ENCODE measurements at places on chromosomes 3 and 15.

DNA sequence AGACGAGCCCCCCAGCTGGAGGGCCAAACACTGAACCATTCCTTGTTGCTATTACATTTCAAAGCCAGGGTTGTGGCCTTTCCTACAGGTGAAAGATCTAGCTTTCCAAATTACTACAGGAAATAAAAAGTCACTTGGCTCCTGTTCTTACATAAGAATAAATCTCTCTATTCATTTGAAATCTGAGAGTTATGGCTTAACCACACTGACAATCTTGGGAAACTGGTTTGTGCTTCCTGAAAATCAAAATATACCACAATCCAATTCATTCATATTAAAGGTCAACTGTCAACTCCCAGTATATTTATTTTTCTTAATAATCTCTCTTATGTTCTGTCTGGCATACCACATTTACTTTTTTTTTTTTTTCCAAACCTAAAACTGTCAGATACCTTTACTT, 103.7 kb upstream of the LMOD3 start:
- DNase-seq: no peak

DNA sequence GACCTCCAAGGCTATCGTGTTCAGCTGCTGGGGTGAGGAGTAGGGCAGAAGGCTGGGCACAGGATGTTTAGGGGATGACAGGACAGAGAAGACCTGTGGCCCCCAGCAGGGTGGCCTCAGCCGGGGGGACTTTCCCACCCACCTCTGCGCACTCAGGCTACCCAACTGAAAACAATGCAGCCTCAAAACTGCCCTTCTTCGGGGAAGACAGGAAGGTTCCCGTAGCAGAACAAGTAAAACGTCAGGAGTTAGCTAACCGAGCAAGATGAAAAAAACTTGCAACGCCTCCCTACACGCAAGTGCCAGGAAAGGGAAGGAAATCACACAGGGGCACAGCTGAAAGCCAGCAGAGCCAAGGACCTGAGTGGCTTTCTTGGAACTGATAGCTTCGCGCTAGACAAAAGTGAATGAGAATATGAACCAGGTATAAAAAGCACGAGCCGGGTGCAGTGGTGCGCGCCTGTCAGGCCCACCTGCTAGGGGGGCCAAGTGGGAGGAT, 38.4 kb upstream of the FURIN start:
- DNase-seq: no peak

DNA sequence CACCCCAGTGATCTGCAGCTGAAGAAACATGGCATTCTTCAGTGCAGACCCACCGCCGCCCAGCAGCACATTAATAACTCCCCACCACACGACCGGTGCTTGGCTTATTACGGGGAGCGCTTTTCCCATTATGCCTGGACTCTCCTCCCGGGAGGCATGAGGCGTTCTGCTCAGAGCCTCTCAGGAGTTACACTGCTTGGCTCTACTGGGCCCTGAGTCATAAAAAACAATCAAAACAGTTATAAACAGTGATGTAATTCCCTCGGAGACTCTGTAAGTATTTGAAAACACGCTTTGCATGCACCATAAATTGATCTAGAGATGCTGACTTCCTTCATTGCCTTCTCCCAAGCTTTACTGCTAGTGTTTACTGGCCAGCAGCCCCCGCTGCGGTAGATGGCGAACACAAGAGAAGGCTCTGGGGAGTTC, 77.1 kb upstream of the SNRPA1 start:
- DNase-seq: no peak

- no peak for DNase-seq
Measured at GRCh38 chr3:134075846-134076245, 46.1 kb upstream of the SLCO2A1 start.

- DNase-seq: no peak
Measured at GRCh38 chr3:159798951-159799350, 189.7 kb upstream of the IL12A start.

GRCh38 chr3:195709676-195710085, 11.1 kb upstream of the MUC20 start:
- DNase-seq: no peak

DNA sequence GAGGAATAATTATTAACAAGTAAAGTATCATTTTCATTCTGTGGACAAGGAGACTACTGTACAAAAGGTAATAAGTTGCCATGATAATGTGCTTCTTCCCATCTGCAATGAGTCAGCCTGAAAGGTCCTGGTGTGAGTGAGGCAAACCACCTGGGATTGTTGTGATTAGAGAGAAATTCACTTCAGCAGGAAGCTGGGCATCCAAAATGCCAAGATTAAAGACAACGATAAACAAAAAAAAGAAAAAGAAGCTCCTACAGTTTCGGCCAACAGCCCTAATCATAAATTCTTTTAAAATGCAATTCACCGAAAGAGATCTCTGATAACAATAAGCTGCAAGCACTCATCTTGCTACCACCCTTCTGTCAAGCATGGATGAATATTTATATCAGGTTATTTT, 507.8 kb downstream of the TUSC7 start:
- no peak for DNase-seq

DNA sequence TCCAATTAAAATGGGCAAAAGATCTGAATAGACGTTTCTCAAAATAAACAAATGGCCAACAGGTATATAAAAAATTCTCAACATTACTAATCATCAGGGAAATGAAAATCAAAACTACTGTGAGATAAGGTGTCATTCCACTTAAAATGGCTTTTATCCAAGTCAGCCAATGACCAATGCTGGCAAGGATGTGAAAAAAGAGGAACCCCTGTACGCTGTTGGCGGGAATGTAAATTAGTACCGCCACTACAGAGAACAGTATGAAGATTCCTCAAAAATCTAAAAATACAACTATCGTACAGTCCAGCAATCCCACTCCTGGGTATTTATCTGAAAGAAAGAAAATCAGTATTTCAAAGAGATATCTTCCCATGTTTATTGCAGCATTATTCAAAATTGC, 176.9 kb upstream of the STT3B start:
- DNase-seq: no peak

DNA sequence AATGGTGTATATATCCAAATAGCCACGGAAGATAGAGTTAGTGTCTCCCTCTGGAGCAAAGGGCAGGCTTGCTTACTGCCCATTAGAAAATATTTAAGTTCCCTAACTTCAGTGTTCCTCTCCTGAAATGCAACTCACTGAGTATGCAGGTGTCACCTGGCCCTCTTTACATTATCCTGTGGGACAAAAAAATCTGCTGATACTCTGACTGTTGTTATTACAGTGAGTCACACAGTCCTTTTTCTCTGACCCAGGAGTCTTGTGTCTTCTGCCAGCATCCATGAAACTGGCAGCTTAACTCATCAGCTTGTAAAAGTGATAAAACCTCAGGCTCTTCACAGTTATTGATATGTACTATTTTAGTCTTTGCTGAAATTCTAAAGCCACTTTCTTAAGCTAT, 42.2 kb upstream of the RASGRF1 start:
- DNase-seq: no peak

DNA sequence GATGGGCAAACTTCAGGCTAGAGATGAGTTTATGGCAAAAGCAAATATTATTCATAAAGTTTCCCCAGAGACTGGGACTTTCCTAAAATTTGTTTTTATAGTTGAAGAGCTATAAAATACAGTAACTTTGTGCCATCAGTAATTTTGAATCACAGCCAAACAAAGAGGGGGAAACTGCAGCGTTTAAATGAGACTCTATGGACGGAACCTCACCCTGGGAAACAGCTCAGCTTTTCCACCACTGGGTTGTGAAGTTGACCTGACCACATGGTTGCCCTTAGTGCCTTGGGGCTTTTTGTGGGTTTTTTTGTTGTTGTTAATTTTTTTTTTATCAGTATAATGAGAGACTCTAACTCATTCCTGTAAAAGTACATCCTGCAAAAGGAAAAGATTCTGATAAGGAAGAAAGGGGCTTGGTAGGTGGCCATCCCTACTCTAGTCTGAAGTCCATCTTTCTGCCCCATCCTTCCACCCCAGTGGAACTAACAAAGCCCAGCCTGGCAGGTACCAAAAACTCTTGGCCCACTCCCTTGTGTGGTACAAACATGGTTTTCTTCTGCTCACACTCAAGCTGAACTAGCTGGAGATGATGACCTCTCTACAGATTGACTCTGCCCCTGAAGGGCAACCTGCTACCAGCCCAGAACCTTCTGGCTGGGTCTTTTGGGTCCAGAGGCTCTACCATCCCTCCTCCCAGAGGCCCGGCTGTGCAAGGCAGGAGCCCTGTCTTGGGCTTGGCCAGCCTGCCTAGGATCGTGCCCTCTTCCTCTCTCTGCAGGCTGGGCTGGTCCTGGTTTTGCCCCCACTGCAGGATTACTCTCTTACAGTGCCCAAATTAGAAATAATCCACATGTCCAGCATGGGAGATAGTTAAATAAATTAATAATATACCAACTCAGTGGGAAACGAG, 41.2 kb downstream of the RLBP1 start:
- no peak for DNase-seq

DNA sequence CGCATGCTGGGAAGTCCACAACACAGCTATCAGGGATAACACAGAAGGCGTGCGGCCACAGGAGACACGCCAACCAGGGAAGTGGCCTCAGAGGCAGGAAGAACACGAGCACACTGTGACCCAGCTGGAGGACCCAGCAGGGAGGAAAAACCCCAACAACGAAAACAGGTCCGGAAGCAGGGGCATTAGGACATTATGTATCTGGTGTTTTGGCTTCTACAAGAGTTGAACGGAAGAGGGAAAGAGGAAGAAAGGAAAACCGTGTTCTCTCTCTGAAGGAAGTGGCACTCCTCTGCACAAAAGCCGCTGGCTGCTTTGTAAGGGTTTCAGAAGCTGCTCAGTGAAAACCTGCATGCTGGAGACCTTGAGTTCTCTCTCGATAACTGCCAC, 61.8 kb downstream of the HACD2 start:
- no peak for DNase-seq

- DNase-seq: peak; percentile 56
Measured at GRCh38 chr3:102454181-102454580, 19.4 kb downstream of the ZPLD1 start.

- no peak for DNase-seq
Measured at GRCh38 chr3:8143186-8143585, 358.4 kb upstream of the LMCD1 start.

DNA sequence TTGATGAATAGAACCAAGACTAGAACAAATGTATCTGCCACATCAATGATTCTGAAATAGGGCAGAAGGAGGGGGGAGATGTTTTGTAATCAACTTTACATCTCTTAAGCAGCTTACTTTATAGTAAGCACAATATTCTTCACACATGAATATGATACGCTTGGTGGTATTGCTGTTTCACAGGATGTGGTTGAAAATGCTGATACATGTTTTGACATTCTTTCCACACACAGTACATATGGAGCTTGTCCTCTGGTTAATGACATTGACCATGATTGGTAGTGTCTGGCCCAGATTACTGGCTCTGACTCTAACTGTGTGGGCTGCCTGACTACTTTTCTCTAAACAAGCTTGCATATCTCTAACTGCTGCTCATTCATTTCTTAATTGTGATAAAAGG, 168.9 kb downstream of the KLHL25 start:
- no peak for DNase-seq

GRCh38 chr3:122589297-122589696, 11.8 kb downstream of the PARP15 start:
- no peak for DNase-seq

GRCh38 chr3:128366136-128366535, 100.6 kb downstream of the DNAJB8 start:
- no peak for DNase-seq

GRCh38 chr3:45412763-45413162, 24.4 kb downstream of the LARS2 start:
- DNase-seq: no peak

DNA sequence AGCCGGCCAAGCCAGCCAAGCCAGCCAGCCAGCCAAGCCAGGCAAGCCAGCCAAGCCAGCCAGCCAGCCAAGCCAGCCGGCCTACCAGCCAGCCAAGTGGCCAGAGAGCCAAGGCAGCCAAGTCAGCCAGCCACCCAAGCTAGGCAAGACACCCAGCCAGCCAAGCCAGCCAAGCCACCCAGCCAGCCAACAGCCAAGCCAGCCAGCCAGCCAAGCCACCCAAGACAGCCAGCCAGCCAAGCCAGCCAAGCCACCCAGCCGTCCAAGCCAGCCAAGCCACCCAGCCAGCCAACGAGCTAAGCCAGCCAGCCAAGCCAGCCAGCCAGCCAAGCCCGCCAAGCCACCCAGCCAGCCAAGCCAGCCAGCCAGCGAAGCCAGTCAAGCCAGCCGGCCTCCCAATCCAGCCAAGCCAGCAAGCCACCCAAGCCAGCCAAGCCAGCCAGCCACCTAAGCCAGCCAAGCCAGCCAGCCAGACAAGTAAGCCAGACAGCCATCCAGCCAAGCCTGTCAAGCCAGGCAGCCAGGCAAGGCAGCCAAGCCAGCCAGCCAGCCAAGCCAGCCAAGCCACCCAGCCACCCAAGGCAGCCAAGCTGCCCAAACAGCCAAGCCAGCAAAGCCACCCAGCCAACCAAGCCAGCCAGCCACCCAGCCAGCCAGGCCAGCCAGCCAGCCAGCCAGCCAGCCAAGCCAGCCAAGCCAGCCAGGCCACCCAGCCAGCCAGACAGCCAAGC, 200.5 kb downstream of the GOLGA6L6 start:
- DNase-seq: no peak

- no peak for DNase-seq
Measured at GRCh38 chr3:126459111-126459762, 16.5 kb downstream of the ZXDC start.

DNA sequence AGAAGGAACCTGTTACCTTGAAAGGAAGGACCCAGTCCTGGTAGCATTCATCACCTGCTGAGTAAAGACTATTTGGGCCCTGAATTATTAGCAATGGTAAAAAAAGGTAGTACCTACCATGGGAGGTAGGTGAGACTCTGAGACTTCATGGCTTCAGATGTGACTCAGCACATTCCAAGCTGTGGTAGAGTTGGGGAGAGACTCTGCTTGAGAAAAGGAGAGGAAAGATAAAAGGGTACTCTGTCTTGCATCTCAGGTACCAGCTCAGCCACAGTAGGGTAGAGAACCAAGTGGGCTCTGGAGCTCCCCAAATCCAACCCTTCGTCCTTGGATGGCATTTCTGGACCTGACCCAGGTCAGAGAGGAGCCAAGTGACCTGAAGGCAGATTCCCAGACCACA, 430.4 kb downstream of the TBL1XR1 start:
- DNase-seq: no peak

DNA sequence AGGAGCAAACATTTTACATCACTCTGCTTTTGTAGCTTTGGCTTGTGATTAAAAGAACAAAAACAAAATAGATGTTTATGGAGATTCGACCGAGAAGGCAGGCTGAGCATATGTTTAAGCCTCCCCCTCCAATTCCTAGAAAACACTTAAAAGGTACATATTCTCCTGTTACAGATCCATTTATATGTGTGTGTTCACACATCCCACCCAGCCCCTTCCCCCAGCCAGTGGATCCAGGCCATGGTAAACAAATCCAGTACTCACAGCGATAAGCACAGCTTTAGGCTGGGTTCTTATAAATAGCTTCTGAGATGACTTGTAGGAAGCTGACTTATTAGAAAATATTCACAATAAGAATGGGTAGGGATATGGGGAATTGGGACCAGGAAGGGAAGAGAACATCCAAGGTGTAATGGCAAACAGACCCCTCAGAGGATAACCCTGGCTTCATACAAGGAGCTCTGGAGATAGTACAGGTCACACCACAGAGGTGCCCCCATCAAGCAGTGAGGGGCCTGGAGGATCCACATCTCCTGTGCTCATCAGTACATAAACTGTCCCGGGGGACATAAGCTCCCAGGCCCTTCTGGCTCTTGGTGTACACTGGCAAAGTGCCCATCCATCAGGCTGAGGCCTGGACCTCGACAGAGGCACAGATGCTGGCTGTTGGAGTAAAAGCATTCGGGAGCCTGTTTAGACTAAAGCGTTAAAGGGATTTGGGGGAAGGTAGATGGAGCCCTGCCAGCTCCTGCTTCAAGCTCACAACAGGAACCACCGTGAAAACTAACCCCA, 70.0 kb upstream of the UBE2E1 start:
- no peak for DNase-seq

- no peak for DNase-seq
Measured at GRCh38 chr3:162933656-162934055, 1437.0 kb downstream of the OTOL1 start.

All from NCI-H1436 treated with DMSO at 0.1 percent for 48 hours (cell line).